Frontal cortex (tissue), 4 donors: ENCODE measurements at places on chromosomes 5 and 9.

DNA sequence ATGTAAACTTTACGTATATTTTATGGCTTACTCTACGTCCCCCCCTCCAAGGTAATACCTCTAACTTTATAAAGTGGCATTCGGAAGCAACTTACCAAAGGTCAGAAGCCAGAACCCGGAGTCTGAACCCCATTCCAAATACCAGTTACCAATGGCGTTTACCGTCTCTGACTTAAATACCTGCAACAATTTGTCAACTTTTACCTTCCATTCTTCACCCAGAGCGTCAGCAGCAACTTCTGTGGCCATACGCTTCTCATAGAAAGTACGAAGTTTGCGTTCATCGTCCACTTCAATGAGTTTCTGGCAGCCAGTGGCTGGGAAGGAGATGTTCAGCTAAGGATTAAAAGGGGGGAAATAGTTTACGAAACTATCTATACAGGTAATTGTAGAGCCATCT lies 753 bp downstream of the RPS6 start:
- no peak for DNase-seq

DNA sequence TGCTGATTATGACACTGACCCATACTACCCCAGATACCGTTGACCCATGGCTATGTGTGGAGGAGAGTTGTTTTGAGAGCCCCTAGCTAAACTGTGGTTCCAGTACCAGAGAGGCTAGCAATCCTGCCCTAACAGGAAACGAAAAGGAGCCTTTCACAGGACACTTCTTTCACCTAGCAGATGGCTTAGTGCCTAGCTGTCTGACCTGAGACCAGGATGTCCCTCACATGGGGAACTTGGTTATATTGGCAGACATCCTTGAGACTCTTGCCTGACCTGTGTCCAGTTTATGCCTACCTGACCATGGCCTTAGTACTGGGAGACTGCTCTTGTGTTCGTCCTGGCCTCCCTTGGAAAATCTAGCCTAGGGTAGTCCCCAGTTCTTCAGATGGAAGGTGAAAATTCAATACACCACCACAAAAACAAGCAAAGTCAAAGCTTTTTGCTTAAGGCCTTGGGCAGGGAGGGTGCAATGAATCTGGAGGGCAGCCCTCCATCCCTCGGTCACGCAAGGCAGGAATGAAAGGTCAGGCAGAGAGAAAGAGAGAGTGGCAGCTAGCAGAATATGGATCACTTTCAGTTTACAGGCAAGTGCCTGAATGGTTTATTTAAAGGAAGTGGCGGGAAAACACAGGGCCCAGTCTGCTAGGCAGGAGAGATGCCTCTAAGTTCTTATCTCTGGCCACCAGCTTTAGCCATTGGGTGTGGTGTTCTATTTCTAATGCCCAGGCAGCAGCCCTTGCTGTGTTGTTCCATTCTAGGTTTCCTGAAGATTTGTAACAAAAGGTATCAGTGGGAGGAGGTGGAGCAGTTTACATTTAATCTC lies 16.4 kb upstream of the ZNF474 start:
- no peak for DNase-seq

GRCh38 chr9:134378901-134379338 lies 52.7 kb downstream of the RXRA start:
- peak; percentile 74 for DNase-seq

DNA sequence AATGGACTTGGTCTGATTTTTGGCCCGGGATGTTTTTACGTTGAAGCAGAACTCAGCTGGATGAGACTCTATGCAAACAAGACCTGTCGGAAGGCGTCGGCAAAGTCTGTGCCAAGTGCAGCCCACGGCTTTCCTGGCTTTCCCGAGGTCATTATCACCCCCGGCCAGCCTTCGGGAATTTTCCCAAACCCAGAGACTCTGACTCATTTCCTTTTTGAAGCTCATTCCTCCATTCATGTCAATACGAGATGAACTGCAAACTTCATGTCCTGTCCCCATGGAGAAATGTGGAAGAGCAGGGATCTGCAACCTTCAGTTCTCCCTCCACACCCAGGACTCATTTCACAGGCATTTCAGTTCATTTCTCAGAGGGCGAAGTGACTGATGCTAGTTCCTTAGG lies 95.3 kb downstream of the IRX2 start:
- DNase-seq = no peak

GRCh38 chr5:150286820-150287219 lies 2.8 kb downstream of the CAMK2A start:
- DNase-seq = no peak

DNA sequence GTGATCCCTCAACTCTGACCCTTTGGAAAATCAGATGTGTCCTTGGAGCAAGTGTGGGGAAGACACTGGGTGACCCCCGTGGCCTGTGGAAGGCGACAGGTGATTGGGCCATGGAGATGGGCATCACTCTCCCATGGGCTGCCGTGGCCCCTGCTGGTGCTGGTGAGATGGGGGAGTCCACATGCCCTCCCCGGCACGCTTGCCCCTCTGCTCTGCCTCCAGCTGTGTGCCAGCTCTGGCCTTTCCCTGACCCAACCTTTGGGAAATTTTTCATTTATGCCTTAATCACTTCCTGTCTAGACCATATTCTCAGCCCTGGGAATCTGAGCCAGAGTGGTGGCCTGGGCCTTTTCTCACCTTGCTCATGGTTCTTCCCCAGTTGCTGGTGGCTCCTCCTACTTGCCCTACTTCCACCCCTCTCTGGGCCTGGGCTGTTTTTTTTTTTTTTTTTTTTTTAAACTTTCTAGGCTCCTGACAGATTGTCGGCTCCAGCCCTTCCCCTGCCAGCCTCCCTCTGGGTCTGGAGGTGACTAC lies 56.6 kb downstream of the RGS3 start:
- DNase-seq = no peak

DNA sequence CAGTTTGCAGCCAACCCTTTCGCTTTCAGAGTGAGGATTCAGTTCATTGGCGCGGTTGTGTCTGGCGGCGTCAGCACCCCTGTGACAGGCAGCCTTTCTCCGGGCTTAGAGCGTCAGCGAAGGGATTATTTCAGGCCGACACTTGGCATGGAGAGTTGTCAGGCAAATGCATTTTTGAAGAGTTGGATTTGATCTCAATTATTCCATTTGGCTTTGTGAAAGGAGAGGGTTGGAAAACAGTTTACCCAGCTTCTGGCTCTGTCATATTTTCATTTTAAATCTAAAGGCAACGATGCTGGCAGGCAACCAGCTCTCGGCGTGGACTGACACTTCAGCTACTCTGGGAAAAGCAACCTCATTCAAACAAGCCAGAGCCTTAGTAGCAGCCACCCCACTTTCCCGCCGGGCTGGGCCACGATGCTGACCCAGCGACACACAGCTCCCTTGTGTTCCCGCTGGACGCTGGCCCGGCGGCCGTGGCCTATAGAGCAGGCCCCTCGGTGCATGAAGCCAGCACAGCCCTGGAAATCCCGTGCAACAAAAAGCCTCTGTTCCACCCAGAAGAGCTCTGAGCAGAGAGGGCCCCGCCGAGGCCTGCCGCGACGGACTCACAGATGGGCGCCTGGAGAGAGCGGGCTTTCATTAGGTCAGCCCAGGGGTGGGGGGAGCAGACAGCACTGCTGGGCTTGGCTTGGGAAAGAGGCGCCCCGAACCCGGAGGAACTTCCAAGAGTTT lies 28.9 kb upstream of the LPCAT1 start:
- DNase-seq = peak; percentile 84

GRCh38 chr9:105280691-105281090 lies 36.2 kb downstream of the SLC44A1 start:
- no peak for DNase-seq

DNA sequence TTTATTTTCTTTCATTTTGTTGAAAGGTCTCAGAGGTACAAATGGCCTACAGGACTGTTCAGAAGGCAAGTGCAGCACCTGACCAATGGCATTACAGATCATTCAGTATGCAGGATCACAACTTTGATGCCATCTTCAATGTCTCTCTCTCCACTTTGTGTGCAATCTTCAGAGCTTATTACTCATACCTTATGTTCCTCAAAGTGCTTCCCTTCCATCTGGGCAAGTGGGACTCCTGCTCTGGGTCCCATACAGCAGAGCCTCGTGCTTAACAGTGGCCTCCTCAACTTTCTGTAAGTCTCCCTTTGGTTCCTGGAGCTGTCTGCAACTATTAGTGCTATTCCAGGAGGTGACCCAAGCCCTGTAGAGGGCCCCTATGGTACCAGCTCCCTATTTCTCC lies 358.4 kb upstream of the RPS23 start:
- DNase-seq = no peak
